Activated CD4-positive, CD25-positive, alpha-beta regulatory T cell treated with anti-CD3 and anti-CD28 coated beads, Interleukin-2, amount 50 U/mL, for 24 hours (primary cell): ENCODE measurements at places on chromosomes 2 and 18.

- ATAC-seq, result no peak
Observed at GRCh38 chr18:13207294-13207693, 11.3 kb upstream of the LDLRAD4 start.

DNA sequence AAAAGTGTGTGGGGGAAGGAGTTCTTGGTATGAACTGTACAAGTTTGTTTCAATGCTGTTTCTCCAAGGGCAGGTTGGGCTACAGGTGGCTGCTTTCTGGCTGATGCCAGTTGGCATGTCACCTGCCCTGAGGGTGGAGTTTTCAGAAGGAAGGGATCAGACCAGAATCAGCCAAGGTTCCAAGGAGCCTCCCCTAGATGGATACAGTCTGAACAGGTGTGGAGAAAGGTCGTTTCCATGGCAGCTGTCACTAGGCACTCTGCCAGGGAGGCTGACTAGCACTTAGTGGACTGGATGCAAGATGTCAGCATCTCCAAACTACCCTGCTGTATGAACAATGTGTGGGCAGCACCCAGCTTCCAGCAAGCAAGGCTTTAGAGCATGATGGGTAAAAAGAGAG, 444.4 kb upstream of the HNRNPA3 start:
- no peak for ATAC-seq

GRCh38 chr2:62845256-62845655, 139.7 kb downstream of the EHBP1 start:
- no peak for ATAC-seq

DNA sequence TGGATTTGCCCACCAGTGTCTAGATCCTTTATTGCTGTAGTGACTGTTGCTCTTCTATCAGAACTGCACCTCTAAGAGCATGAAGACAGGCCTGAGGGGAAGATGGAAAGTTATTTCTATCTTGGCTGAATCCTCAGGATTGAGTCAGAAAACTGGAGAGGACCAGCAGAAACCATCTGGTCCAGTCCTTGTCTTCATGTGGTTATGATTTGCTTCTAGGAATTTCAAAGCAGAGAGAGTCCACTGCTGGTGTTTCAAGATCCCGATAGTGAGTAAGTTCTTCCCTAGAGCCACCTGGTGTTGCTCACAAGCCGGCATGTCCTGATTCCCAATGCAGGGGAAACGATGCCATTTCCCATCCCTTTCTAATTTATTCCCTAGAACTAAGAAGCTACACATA, 84.2 kb downstream of the NCKAP5 start:
- no peak for ATAC-seq

GRCh38 chr2:160465002-160465401, 28.6 kb downstream of the RBMS1 start:
- no peak for ATAC-seq

GRCh38 chr2:105432044-105432399, 33.2 kb upstream of the FHL2 start:
- no peak for ATAC-seq
